ENCODE measurements at places on chromosomes 7 and 10. TPM values are rescaled to one million over a fixed set of nuclear protein-coding genes. Genes with fewer than 3 reads are reported as not detected.

GRCh38 chr10:16384021-16384420, 52.8 kb upstream of the PTER start:
- no peaks in the 10 kb centered on the region for H3K36me3 ChIP-seq
- H3K27me3 ChIP-seq: no peaks in the 10 kb centered on the region
- no peaks in the 10 kb centered on the region for H3K4me1 ChIP-seq
- H3K4me3 ChIP-seq: no peak overlapping the region
- H3K27ac ChIP-seq: no peak overlapping the region
- no peak for DNase-seq

- no peak overlapping the region for H3K27ac ChIP-seq
- H3K4me3 ChIP-seq: no peak overlapping the region
- H3K27me3 ChIP-seq: no peaks in the 10 kb centered on the region
- H3K36me3 ChIP-seq: no peaks in the 10 kb centered on the region
These were observed 125.1 kb downstream of the ZMIZ1 start for GRCh38 chr10:79193694-79194382.

DNA sequence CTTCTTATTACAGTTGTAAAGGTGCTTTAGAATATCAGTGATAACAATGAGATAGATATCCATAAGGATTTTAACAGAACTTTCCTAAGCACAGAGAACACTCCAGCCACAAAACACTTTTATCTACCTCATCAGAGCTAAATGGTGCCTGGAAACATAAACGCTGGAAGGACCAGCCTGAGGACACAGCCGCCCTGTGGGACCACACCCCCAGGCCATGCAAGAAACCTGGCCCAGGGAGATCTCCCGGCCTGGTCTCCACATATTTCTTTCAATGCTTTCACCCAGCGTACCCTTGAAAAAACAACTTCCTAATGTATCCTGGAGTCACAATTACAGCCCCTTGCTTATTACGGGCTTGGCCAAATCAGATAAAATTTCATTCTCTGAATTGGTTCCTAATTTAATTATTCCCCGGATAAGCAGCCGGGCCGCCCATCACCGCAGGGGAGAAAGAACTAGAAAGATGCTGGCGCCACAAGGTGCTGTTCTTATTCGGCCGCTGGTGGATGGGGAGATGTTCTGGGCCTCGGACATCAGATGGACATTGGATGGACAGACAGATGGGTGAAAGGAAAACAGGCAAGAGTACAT, 11.8 kb downstream of the CHST15 start:
- H3K27me3 ChIP-seq: no peaks in the 10 kb centered on the region
- no peak for DNase-seq
- H3K36me3 ChIP-seq: no peaks in the 10 kb centered on the region
- H3K27ac ChIP-seq: no peak overlapping the region

DNA sequence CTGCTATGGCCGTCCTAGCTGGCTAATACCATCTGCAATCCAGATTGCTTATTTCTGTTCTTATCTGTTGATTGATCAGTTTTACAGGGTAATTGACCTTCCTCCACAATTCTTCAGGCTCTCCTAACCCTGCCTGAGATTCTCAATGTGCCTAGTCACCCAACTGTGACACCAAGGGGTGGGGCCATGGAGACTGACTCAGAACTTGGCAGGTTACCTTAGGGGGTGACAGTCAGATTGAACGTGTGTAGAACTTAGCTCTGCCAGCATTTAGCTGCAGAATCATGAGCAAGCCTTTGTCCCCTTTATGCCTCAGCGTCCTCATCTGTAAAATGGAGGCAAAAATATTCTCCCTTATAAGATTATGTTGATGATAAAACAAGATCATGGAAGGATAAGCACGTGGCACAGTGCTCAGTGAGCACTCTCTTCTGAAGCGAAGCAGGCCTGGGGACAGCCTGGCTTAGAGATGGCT, 19.1 kb upstream of the LEP start:
- no peaks in the 10 kb centered on the region for H3K4me1 ChIP-seq
- DNase-seq: no peak
- no peak overlapping the region for H3K4me3 ChIP-seq

DNA sequence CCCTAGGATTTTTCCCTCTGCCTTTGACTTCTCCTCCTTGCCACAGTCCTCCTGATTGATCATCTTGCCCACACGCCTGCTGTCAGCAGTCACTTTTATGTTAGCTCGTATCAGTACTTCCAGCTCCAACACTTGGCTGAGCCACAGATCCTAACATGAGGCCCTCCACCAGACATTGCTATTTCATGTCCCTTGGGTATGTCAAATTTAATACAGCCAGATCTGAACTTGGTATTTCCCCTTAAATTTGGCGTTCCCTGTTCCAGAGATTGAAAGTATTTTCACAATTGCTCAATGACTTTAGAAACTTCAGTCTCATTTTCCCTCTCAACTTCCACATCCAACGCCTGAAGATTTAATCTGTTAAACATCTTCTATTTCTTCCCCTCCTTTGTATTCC, 140.4 kb downstream of the RNLS start:
- H3K4me3 ChIP-seq: no peak overlapping the region
- H3K27me3 ChIP-seq: no peaks in the 10 kb centered on the region
- H3K36me3 ChIP-seq: no peaks in the 10 kb centered on the region
- no peak for DNase-seq

DNA sequence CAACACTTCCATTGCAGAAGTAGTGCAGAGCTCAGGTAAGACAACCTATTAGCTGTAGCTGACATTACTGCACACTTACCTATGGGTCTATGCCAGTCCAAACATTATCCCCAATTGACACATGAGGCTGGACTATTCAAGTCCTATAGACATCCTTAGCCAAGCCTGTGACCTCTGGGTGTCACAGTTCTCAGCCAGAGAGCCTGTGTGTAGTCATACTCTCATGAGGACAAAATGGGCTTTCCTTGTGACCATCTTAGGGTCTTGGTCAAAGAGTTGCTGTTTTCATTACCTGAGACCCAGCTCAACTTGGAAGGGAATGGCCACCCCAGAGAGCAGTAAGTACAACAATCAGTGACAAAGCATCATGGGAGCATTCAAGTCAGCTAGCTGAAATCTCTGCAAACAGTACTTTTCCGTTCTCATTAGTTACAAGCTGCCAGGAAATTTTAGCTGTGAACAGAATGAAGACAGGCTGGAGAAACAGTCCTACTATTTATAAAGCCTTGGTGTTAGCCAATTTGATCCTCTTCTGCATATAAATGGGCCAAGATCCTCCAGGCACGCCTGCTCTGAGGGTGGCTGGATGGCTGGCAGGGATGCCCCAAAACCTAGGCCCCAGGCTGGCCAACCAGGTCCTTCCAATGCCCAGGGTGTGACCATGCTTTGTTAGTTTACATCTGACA, 44.3 kb downstream of the NUDCD3 start:
- no peaks in the 10 kb centered on the region for H3K27me3 ChIP-seq
- no peak overlapping the region for H3K27ac ChIP-seq
- no peaks in the 10 kb centered on the region for H3K4me1 ChIP-seq
- no peak overlapping the region for H3K4me3 ChIP-seq
- no peaks in the 10 kb centered on the region for H3K36me3 ChIP-seq

DNA sequence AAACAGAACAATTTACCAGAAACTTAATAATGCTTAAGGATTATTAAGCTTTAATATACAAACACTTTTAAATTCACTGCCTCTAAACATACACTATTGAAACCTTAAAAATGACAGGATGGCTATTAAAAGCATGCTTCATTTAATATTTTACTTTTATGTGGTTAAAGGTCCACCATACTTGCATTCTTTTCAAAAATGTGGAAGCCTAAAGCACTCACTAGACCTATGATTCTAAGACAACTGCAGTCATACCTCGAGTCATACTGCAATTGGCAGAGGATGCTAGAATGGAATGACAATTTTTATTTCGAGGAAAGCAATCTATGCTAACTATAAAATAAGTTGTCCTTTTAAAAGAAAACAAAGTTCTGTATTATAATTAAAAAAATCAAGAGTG, 85.3 kb downstream of the PIP4K2A start:
- no peak overlapping the region for H3K4me3 ChIP-seq
- no peaks in the 10 kb centered on the region for H3K27me3 ChIP-seq
- DNase-seq: no peak
- peaks cover 2% of the 10 kb centered on the region for H3K4me1 ChIP-seq

- DNase-seq: peak; percentile 37
- peak overlapping the region; percentile 73 for H3K4me3 ChIP-seq
- H3K36me3 ChIP-seq: no peaks in the 10 kb centered on the region
- H3K27me3 ChIP-seq: no peaks in the 10 kb centered on the region
- H3K27ac ChIP-seq: peak overlapping the region; percentile 99
These were observed 1.2 kb upstream of the IDI1 start for GRCh38 chr10:1050145-1050544.

DNA sequence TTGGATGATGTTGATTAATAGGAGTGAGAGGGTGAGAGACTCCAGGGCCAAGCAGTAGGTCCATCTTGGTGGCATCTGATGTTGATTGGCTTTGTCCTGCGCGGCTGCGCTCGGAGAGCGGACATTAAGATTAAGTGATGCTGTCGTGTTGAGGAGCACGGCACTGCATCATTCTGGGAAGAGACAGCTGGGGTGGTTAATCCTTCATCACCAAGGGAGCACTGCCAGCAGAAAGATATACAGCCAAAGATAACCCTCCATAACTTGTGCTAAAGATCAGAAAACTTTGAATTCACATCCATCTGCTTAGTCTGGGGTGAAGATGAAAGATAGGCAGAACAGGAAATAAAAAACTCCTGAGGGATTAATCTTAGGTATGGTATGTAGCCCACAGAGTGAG, 208.3 kb downstream of the LRMDA start:
- H3K27me3 ChIP-seq: no peaks in the 10 kb centered on the region
- no peak for DNase-seq
- no peak overlapping the region for H3K4me3 ChIP-seq
- H3K27ac ChIP-seq: no peak overlapping the region

DNA sequence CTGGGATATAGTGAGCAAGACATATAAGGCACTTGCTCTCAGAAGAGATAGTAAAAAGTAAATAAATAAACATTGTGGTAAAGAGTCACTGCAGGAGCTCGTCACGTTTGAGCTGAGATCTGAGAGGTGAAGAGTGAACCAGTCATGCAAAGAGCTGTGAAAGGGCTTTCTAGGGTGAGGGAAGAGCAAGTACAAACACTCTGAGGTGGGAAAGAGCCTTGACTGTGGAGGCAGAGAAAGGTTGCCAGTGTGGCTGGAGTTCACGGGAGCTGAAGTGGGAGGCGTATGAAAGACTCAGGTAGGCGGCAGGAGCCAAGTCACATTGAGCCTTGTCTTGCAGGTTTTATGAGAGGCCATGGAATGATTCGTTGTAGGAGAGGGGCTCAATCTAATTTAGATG, 141.0 kb downstream of the C1GALT1 start:
- H3K27ac ChIP-seq: no peak overlapping the region
- H3K4me1 ChIP-seq: no peaks in the 10 kb centered on the region
- H3K27me3 ChIP-seq: no peaks in the 10 kb centered on the region
- no peaks in the 10 kb centered on the region for H3K36me3 ChIP-seq

GRCh38 chr7:11430112-11430511, 401.9 kb downstream of the THSD7A start:
- H3K36me3 ChIP-seq: no peaks in the 10 kb centered on the region
- H3K27me3 ChIP-seq: no peaks in the 10 kb centered on the region
- H3K4me1 ChIP-seq: no peaks in the 10 kb centered on the region
- H3K27ac ChIP-seq: no peak overlapping the region
- no peak for DNase-seq
- H3K4me3 ChIP-seq: no peak overlapping the region

Gene SMO
- polyA plus RNA-seq: 11.9 TPM

Gene C10orf143
- 7.2 TPM for polyA plus RNA-seq

Gene MBL2
- polyA plus RNA-seq: 0.08 TPM

Gene OR6V1
- not detected for polyA plus RNA-seq

Gene GIMAP7
- 3.4 TPM for polyA plus RNA-seq

Gene TAS2R3
- polyA plus RNA-seq: 0.40 TPM
